ENCODE measurements at places on chromosomes 2 and 18.

GRCh38 chr2:241179899-241180298, 8.6 kb upstream of the ANO7 start:
- DNase-seq: no peak

GRCh38 chr2:178732913-178733312, 74.3 kb downstream of the TTN start:
- no peak for DNase-seq

DNA sequence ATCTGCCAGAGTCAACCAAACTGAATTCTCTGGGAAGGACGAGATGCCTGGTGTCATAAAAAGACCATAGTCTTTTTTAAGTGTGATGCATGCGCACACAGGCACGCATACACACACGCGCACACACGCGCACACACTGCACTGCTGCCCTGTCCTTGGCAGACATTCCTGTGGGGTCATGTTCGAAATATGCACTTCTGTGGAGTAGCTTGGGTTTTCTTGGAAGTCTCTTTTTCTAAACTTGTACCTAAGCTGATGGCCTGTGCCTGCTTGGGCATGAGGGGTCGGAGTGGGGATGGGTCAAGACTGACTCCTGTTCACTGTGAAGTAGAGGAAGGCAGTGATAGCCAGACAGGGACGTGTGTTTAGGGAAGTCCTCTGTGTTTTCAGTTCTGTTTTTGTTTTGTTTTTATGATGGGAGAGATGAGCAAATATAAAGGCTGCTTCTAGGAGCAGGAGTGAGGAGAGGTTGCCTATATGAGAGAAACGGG, 4.0 kb upstream of the RMC1 start:
- DNase-seq: no peak

DNA sequence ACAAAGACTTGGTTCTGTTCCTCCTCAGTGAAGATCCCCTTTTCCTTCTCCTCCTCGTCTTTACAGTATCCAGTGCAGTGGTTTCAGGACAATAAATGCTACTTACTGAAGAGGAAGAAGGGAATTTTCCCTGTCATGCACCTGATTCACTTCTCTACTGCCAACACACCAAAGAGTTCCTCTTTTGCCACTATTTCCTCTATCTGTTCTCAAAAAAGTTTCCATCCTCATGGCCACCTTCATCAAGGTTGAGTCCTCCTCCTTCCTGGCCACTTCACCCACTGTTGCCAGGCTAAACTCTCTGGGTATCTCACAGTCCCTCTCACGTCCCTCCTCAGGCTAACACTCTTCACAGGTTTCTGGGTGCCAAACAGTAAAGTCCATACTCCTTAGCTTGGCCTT, 41.7 kb downstream of the PLEKHM3 start:
- DNase-seq: no peak

- DNase-seq: no peak
These were observed 13.1 kb downstream of the PASK start for GRCh38 chr2:241136191-241136590.

DNA sequence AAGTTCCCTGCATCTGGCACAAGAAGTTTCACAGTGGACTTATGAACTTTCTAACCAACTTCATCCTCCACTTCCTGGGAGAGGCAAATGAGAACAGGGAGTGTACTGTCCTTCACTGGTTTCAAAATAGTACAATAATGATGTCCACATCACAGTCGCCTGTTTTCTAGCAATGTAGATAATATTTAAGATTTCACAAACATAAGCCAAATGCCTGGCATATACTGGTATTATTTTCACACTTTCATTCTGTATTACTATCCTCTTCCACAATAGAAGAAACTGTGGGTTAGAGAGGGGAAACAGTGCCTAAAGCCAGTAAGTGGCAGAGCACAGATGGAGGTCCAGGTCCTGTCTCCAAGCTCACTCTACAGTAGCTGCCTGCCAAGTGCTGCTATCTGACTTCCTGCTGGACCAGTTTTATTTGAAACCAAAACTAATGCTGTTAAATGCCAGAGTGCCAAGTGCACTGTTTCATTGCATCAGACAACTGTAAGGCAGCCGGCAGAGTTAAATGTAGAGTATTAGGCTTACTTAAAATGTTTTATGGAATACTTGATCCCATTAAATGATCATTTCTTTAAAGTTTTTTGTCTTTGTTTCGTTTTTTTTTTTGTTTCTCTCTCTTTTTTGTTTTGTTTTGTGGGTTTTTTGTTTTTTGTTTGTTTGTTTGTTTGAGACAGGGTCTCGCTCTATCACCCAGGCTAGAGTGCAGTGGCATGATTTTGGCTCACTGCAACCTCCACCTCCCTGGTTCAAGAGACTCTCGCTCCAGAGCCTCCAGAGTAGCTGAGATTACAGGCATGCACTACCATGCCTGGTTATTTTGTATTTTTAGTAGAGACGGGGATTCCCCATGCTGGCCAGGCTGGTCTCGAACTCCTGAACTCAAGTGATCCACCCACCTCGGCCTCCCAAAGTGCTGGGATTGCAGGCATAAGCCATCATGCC, 15.1 kb downstream of the COBLL1 start:
- DNase-seq: no peak

- no peak for DNase-seq
These were observed 48.0 kb downstream of the SERPINB8 start for GRCh38 chr18:64017870-64018269.

DNA sequence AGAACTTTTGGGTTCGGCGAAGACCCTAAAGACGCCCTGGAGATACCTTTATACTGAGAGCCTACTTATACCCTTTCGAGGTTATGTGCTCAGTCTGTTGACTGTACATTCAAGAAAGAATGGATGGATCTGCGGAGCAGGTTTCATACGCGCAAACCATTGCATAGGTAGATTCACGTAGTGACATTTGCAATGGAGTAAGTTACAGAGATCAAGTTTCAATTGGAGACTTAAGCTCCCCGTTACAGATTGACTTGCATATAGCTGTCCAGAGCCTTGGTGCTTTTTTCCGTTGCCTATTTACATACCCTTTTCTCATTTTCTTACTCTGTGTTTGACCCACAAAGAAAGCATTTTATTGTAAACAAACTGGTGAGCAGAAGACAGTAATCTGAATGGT, 923 bp downstream of the PSMD1 start:
- no peak for DNase-seq

DNA sequence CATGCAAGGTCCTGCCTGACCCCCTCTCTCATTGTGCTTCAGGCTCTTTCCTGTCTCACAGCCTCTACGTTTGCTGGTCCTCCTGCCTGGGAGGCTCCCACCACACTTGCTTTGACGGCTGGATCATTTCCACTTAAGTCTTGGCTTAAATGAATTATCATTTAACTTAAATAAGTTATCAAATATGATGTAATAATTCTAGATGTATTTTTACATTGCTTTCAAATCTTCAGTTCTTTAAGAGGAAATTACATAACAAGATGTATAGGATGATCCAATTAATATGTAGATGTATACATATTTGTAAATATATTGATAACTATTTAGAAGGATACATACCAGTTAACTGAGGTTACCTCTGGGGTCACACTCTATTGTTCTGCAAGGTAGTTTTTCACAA, 102.6 kb upstream of the SP3 start:
- DNase-seq: no peak

DNA sequence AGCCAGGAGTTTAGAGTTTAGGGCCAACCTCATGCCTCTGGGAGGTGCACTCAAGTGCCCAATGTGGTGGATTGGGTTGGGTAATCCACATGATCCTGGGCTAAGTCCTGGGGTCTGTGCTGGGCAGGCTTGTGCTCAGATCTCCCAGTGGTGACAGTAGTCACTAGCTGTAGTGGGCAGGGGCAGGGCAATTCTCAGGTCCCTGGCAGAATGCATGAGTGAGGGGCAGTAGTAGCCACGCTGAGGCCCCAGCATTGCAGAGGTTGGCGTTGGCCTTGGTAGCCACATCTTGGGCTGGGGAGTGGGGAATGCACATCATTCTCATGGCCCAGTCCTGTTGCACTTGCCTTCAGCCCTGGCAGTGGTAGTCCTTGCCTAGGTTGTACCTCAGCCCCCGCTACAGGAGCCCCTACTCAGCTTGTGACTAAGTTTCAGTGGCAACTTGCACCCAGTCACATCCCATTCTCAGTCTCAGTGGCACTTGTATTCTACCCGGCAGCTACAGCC, 269.9 kb downstream of the GULP1 start:
- DNase-seq: no peak

DNA sequence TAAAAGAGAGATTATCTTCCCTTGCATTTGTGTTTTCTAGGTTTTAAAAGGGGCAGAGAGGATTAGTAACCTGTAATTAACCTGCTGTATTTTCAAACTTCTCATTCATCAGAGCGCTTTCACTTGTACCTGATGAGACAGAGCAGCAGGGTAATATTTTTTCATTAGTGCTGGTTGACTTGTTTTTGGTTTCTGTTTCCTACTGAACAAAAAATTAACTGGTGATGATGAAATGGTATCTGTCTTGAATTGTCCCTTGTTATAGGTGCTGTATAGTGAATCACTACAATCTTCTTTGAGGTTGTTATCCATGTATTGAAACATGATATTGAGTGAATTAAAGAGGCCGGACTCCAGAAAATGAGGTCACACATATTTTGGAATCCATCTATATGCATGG, 37.9 kb downstream of the CDH20 start:
- no peak for DNase-seq

DNA sequence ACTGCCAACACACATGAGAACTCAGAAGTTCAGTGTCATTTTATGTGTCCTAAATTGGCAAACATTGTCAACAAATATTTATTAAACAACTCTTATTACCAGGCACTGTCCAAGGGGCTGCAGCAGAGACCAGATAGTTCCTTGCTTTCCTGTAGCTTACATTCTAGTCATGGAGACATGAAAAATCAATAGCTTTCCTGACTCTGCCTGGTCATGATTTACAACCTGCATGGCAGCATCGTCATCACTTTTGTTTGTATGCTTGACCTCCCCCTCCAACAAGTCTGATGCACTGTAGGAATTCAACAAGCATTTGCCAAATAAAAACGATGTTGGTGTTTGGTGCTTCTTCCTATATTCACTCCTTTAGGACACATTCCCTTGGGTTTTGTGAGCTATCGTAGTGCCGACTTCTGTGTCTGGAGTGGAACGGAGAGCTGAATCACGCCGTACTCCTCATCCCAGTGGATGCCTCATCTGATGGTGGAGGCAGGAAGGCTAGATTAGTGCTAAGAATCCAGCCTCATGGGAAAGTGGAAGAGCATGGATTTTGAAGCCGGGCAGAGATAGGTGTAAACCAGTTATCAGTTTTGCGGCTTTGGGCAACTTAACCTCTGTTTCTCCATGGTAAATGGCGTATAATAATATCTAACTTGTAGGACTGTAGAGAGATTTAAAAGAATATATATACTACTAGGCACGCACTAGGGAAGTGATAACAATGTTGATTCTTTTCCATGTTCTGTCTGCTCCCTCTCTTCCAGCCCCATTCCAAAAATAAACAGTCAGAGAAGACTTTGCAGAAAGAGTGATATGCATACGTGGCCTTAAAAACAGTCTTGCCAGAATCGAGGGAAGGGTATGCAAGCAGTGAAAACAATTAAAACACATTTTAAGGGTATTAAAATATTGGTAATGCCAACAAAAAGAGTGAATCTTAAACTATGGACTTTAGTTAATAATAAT, 120.5 kb upstream of the ZFP36L2 start:
- no peak for DNase-seq

GRCh38 chr2:234411793-234412192, 85.1 kb downstream of the ARL4C start:
- no peak for DNase-seq

DNA sequence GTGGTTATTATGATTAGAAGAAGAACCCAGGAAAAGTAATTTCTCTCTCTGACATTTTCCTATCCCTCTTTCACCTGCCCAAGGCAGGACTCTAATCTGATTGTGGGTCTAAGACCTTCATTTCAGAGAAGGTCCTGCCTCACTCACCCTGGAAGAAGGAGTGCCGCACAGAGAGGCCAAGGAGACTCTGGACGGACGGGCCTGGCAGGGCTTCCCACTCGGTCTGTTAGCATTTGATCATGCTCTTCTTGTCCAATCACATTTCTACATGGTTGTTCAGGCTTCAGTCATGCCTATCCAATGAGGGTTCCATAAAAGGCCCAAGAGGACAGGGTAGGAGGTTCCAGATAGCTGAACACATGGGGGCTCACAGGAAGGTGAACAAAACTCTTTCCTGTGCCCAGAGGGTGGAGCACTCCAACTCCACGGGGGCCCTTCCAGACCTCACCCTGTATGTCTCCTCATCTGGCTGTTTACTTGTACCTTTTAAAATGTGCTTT, 27.0 kb downstream of the ZNF892 start:
- DNase-seq: no peak

GRCh38 chr2:141498561-141498960, 632.3 kb downstream of the LRP1B start:
- no peak for DNase-seq

GRCh38 chr2:15733867-15734673, 142.4 kb downstream of the DDX1 start:
- no peak for DNase-seq

- no peak for DNase-seq
These were observed 70.9 kb downstream of the NCKAP5 start for GRCh38 chr2:133497270-133497893.

DNA sequence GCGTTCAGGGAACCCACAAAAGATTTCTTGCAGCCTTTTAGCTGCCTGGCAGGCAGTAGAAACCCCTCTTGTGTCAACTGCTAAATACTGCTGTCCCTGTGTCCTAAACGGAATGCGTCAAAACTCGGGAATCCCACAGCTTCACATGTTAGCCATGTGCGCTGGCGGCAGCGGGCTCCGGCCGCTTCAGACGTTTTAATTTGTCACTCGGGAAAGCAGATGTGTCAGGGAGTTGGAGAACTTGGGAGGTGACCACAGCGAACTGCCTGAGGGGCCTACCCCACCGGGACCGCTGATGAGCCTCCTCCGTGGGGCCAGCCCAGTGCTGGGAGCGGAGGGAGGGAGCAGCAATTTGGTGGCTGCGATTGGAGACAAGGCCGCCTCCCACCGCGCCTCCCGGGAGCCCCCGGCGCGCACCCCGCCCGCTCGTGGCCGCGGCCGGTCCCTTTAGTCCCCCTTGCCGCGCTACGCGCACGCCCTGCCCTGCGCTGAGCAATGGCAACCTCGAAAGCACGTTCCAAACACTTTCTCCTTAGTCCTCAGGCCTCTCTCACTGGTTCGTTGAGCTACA, 146.1 kb upstream of the SATB2 start:
- DNase-seq: no peak

GRCh38 chr2:200585730-200586643, at the start of gene AOX1:
TSS of gene AOX1 (plus strand) at chr2:200586014. CDS start at chr2:200586109, 95 bp downstream.
- DNase-seq: peak; percentile 63

DNA sequence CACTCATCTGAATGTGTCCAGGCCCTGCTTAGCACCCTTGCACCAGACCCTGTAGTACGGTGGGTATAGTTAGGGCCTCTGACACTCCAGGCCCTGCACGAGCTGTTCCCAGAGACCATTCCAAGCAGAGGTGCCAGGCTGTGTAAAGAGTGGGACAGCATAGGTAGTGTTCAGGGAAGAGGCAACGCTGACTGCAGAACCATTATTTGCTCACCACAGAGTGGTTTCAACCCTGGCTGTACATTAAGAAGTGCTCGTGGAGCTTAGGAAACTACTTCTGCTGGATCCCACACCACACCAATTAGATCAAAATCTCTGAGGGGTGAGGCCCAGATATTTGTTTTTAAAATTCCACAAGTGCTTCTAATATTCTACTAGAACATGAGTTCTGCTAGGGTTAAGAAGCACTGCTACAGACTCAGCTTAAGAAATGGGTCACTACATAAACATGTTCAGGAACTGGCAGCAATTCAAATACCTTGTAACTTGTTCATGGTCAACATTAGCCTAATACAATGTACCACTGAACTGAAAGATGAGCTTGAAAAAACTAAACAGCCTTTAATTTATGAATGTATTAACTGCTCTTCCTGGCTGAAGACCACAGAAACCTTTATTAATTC, 183.0 kb downstream of the MYO5B start:
- DNase-seq: no peak

All from naive thymus-derived CD8-positive, alpha-beta T cell (primary cell).